Vagina (tissue), 2 donors: ENCODE measurements at places on chromosomes 2 and 18. TPM values are rescaled to one million over a fixed set of nuclear protein-coding genes. Genes with fewer than 3 reads are reported as not detected.
A peak's percentile ranks its signal among the peaks of the same experiment; 100 is the strongest.

The SCN9A gene
- total RNA-seq: 4.9 TPM

The PLCL1 gene
- 6.6 TPM for total RNA-seq

The C2orf66 gene
- not detected for total RNA-seq

- peak overlapping the region; percentile 55 for H3K27ac ChIP-seq
- peaks cover 46% of the 10 kb centered on the region for H3K4me1 ChIP-seq
- no peaks in the 10 kb centered on the region for H3K27me3 ChIP-seq
- no peak overlapping the region for H3K4me3 ChIP-seq
- no peaks in the 10 kb centered on the region for H3K36me3 ChIP-seq
- no peak for DNase-seq
Measured at GRCh38 chr2:109164739-109165221, 35.8 kb downstream of the SH3RF3 start.

GRCh38 chr2:189249171-189249570 lies 69.6 kb upstream of the COL5A2 start:
- no peak for DNase-seq
- H3K27me3 ChIP-seq: no peaks in the 10 kb centered on the region
- H3K4me1 ChIP-seq: peaks cover 7% of the 10 kb centered on the region
- H3K4me3 ChIP-seq: no peak overlapping the region
- no peak overlapping the region for H3K27ac ChIP-seq
- no peaks in the 10 kb centered on the region for H3K36me3 ChIP-seq

DNA sequence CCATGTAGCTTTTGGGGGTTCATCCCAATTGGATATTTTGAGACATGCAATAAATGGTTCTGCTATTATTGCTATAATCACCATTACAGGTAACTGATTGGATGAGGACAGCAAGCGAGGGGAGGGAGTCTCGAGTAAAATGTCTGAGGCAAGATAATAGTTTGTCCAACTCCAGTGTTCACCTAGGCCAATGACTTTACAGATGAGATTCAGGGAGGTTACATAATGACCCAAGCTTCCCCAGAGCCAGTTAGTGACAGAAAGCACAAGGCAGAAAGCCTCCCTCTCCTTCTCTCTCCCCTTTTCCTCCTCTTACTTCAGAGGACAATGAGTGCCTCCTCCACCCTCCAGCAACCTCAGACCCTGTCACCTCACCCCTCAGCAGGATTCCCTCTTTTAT lies 98.4 kb upstream of the GLS start:
- no peak overlapping the region for H3K4me3 ChIP-seq
- no peaks in the 10 kb centered on the region for H3K4me1 ChIP-seq
- H3K36me3 ChIP-seq: no peaks in the 10 kb centered on the region
- no peak for DNase-seq
- H3K27ac ChIP-seq: no peak overlapping the region
- H3K27me3 ChIP-seq: no peaks in the 10 kb centered on the region

- no peak overlapping the region for H3K27ac ChIP-seq
- no peaks in the 10 kb centered on the region for H3K27me3 ChIP-seq
- H3K4me3 ChIP-seq: no peak overlapping the region
- DNase-seq: no peak
- H3K36me3 ChIP-seq: no peaks in the 10 kb centered on the region
- no peaks in the 10 kb centered on the region for H3K4me1 ChIP-seq
Measured at GRCh38 chr2:72963423-72964145, 46.3 kb downstream of the EMX1 start.

GRCh38 chr18:75783566-75784281 lies 356.2 kb upstream of the SMIM21 start:
- no peaks in the 10 kb centered on the region for H3K4me1 ChIP-seq
- no peak for DNase-seq
- no peaks in the 10 kb centered on the region for H3K27me3 ChIP-seq
- no peak overlapping the region for H3K27ac ChIP-seq

GRCh38 chr2:131641414-131642206 lies 113.9 kb downstream of the CCDC74A start:
- DNase-seq: no peak
- no peaks in the 10 kb centered on the region for H3K27me3 ChIP-seq
- no peak overlapping the region for H3K4me3 ChIP-seq

GRCh38 chr2:2253172-2254016 lies 77.7 kb downstream of the MYT1L start:
- no peaks in the 10 kb centered on the region for H3K4me1 ChIP-seq
- no peaks in the 10 kb centered on the region for H3K27me3 ChIP-seq
- DNase-seq: no peak
- H3K27ac ChIP-seq: no peak overlapping the region
- no peak overlapping the region for H3K4me3 ChIP-seq

DNA sequence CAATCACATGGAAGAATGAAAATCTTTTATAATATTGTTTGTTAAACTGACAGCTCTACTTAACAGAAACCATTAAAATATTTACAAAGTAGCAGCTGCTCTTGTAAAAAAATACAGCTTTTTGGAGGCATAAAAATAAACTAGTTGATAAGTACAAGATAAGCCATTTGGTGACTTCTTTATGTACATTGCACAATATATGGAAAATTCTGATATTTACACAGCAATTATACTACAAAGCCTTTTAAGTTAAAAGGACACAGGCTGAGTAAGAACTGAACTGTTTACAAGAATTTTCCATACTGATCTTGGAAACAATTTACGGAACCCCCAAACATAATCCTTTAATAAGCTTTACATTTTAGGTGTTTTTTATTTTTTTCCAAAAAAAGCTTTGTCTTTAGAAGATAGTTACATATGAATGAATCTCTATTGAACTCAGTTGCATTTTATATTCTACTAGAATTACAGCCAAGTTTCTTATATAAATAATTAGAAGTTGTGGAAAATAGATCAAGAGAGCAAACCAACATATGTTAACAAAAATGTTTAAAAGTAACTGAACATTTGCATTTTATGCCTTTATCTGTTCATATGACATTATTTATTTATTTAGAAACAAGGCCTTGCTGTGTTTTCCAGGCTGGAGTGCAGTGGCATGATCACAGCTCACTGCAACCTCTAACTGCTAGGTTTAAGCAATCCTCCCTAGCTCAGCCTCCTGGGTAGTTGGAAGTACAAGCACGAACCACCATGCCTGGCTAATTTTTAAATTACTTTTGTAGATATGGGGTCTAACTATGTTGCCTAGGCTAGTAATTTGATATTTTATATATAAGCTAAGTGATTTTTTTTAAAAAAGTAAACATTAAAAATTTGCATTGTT lies 142.5 kb downstream of the OTX1 start:
- H3K27ac ChIP-seq: no peak overlapping the region
- H3K4me1 ChIP-seq: no peaks in the 10 kb centered on the region
- DNase-seq: no peak
- H3K4me3 ChIP-seq: no peak overlapping the region
- H3K27me3 ChIP-seq: no peaks in the 10 kb centered on the region

- DNase-seq: no peak
- H3K27me3 ChIP-seq: peaks cover 4% of the 10 kb centered on the region
- no peak overlapping the region for H3K27ac ChIP-seq
- peaks cover 18% of the 10 kb centered on the region for H3K4me1 ChIP-seq
- no peaks in the 10 kb centered on the region for H3K36me3 ChIP-seq
Measured at GRCh38 chr18:45833846-45834245, 8.4 kb downstream of the SIGLEC15 start.

- no peaks in the 10 kb centered on the region for H3K27me3 ChIP-seq
- no peak overlapping the region for H3K27ac ChIP-seq
- H3K4me3 ChIP-seq: no peak overlapping the region
- H3K36me3 ChIP-seq: no peaks in the 10 kb centered on the region
- H3K4me1 ChIP-seq: no peaks in the 10 kb centered on the region
Measured at GRCh38 chr2:112749755-112750559, 14.5 kb downstream of the CKAP2L start.

- H3K4me3 ChIP-seq: no peak overlapping the region
Measured at GRCh38 chr2:221124532-221125240, 447.4 kb downstream of the EPHA4 start.

GRCh38 chr2:65265671-65266045 lies 38.0 kb downstream of the ACTR2 start:
- no peak for DNase-seq
- no peak overlapping the region for H3K27ac ChIP-seq
- H3K4me3 ChIP-seq: no peak overlapping the region
- H3K4me1 ChIP-seq: peaks cover 7% of the 10 kb centered on the region
- no peaks in the 10 kb centered on the region for H3K27me3 ChIP-seq

DNA sequence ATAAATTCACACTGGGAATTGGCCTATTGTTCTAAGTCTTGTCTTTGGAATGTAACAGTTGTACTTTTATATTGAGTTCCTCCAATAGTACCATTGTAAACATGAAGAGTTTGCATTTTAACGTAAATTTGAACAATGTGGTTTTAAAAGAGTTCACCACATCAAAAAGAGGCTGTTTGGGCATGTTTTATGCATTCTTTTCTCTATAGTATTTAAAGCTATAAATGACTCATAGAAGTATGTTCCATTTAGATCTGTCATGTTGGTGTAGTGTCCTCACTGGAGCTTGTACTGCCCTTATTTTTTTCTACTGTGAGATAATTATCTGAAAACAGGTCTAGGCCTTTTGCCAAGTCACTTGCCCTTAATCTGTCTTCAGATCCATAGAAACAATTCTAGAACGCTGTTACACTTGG lies 141.9 kb downstream of the RHBDD1 start:
- H3K27me3 ChIP-seq: no peaks in the 10 kb centered on the region
- H3K4me3 ChIP-seq: no peak overlapping the region
- no peak for DNase-seq
- H3K4me1 ChIP-seq: no peaks in the 10 kb centered on the region
- H3K36me3 ChIP-seq: no peaks in the 10 kb centered on the region

DNA sequence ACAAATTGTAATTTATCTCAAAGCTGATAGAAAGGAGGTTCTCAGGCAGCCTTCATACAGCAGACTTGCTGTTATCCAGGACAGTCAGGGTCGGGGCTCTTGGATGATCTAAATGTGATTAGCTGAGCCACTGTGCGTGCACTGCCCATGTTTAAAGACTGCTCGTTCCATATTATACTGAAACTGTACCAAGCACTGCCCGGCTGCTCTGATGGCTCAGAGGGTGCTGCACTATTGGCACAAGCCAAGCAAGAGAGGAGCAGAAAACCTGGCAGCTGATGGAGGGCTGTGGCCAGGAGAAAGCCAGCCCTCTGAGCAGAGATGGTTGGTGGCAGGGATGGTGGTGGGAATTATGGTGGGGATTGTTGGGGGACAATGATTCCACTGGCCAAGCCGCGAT lies 63.4 kb downstream of the COL6A3 start:
- no peak overlapping the region for H3K4me3 ChIP-seq
- no peaks in the 10 kb centered on the region for H3K27me3 ChIP-seq
- DNase-seq: peak; percentile 91
- peaks cover 5% of the 10 kb centered on the region for H3K36me3 ChIP-seq

- H3K4me1 ChIP-seq: peaks cover 82% of the 10 kb centered on the region
- no peak overlapping the region for H3K4me3 ChIP-seq
- H3K36me3 ChIP-seq: no peaks in the 10 kb centered on the region
- no peak for DNase-seq
Measured at GRCh38 chr2:28338046-28338817, 54.4 kb upstream of the FOSL2 start.

DNA sequence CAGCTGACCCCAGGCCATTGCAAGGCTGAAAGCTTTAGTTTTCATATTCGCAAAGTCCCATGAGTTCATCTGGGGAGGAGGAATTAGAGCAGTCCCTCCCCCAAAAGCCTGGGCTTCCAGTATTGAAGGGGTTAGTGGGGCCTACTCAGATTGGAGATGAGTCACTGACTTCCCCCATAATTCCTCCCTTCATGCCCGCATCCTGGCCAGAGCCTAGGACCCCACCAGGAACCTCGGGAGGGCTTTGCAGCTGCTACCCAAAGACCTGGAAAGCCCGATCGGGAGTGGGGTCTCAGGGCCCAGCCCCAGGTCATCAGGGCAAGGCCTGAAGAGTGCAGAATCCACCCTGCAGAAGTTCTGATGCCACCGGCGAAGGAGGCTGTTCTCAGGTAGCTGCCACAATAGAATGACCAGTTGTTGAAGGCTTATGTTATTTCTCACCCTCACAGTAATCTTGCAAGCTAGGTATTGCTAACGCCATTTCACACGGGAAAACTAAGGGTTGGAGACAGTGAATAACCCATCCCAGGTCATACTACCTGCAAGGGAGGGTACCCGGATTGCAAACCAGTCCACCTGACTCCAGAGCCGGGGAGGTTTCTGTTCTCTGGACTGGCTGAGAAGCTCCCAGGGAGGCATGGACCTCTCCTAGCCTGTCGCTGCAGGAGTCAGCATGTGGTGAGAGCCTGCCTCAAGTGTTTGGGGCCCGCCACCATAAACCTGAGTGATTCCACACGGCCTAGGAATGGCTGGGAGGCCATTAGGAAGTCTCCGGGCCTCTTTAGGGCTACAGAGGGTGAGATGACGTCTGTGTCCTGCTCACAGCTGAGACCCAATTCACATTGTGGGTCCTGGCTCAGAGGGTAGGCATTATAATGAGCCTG lies 5.8 kb upstream of the ARID5A start:
- H3K36me3 ChIP-seq: no peaks in the 10 kb centered on the region
- H3K27me3 ChIP-seq: no peaks in the 10 kb centered on the region
- H3K4me1 ChIP-seq: peaks cover 93% of the 10 kb centered on the region
- H3K27ac ChIP-seq: peak overlapping the region; percentile 98
- no peak for DNase-seq

DNA sequence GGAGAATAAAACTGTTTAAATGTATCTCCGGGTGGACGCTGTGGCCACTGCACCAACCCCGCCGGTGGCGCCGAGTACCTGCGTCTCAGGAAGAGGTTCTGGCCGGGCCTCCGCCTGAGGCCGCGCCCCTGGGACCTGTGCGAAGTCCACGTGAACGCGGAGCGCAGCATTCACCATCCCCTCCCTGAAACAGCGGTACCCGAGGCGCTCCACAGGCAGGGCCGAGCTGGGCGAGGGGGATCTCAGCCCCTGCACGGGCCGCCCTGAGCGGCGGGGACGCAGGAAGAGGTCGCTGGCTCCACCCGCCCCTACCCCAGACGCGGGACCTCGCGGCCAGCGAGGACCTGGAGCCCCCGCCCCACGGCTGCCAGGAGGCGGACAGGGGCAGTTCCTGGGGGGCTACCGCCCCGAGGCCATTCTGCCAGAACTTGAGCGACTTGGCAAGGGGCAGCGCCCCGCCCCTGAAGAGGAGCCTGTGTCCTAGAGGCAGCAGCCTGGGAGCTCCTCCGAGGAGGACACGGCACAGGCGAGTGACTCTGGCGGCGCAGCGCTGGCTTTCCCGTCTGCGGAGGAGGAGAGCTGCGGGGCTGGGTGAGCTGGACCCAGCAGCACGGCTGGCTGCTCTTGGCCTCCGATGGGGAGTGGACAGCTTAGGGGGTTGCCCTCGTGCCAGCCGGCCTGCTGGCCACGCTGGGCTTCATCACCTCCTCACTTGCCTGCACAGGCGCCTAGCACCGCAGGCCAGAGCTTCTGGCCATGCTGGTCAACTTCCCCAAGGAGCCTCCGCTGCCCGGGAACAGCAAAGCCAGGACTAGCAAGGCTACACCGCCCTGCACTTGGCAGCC lies 9.7 kb upstream of the TEKT4 start:
- no peak for DNase-seq
- H3K4me1 ChIP-seq: peaks cover 16% of the 10 kb centered on the region
- H3K36me3 ChIP-seq: no peaks in the 10 kb centered on the region
- H3K27ac ChIP-seq: no peak overlapping the region

DNA sequence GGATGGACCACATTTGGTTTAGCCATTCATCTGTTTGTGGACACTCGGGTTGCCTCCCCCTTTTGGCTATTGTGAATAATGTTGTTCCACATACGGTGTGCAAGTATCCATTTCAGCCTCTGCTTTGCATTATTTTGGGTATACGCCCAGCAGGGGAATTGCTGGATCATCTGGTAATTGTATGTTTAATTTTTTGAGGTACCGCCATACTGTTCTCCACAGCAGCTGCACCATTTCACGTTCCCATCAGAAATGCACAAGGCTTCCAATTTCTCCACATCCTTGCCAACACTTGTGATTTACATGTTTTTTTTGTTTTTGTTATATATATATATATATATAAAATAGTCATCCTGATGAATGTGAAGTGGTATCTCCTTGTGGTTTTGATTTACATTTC lies 54.6 kb upstream of the TWIST2 start:
- peak; percentile 28 for DNase-seq
- no peak overlapping the region for H3K4me3 ChIP-seq
- no peak overlapping the region for H3K27ac ChIP-seq
- no peaks in the 10 kb centered on the region for H3K36me3 ChIP-seq
- no peaks in the 10 kb centered on the region for H3K27me3 ChIP-seq
- H3K4me1 ChIP-seq: peaks cover 8% of the 10 kb centered on the region
